SK-N-SH (cell line): ENCODE measurements at places on chromosomes 7 and 10.

- no peak for DNase-seq
Observed at GRCh38 chr7:139702811-139703486, 74.8 kb downstream of the HIPK2 start.

GRCh38 chr7:98156700-98157099 lies 50.0 kb downstream of the LMTK2 start:
- DNase-seq, result no peak

GRCh38 chr7:143361552-143362130 lies 872 bp downstream of the FAM131B start:
- DNase-seq, result no peak

DNA sequence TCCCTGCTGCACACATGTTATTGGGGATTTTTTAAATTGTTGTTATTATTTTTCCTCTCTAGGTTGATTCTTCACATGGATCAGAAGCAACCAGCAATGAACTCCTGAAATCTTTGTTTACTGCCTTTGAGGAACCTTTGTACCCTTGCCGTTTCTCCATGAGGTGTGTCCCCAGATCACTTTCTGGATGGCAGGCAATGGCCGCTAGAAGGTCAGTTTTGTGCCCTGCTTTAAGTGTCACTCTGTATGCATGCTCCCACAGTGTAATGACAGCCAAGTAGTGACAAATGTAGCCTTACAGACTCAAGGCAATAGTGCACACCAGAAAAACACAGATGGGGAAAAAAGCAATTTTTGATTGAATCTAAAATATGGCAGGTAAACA lies 47.7 kb upstream of the NRP1 start:
- DNase-seq, result no peak

DNA sequence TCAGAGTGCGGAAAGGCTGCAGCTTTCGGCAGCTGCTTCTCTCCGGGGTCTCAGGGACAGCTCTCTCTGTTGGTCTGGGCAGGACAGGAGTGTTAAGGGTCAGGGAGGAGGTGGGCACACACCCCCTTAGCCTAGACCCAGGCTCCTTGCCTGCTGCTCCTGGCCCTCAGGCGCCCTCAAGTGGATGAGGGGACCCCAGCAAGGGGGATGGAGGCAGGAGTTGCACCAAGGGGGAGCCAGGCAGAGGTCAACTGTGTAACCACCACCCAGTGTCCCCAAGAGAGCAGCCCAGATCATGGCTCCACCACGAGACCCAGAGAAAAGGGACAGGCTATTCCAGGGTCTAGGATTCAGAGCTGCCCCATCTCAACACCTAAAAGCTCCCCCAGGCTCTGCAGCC lies 26.9 kb downstream of the SPOCK2 start:
- peak; percentile 56 for DNase-seq

DNA sequence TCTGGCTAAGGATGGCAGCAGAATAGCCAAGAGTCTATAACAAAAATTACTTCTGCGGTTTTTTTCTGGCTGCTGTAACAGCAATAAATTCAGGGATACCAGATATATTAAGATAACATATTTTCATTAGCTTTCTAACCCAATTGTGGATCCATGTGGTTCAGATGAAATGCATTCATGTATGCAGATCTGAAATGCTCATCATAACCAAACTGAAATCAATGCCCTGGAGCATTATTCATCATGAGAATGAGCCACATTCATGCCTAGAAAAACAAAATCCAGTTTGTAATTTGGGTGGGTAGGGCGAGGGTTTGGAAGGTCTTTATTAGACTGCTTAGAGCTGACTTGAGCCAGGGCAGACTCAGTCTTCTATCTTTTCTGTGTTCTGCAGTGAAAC lies 69.8 kb upstream of the SEMA3A start:
- DNase-seq, result peak; percentile 46

- DNase-seq, result peak; percentile 86
Observed at GRCh38 chr10:120948889-120949608, 97.9 kb downstream of the WDR11 start.

DNA sequence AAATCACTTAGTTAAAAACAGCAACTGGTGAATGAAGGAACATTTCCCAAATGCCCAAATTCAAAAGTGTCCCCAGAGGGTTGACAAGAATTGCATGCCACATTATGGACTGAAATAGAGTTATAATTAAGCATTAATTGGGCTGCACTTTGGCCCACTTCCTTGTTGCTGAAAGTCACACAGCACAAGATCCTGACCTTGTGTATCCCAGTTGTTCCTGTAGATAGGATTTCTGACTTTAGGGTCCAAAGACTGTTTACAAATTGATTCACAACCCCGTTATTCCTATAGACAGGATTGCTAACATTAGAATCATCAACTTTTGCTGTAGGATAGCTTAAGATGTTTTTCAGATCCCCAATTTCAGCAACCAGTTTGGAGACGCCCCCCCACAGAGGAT lies 31.5 kb upstream of the NPFFR1 start:
- no peak for DNase-seq

GRCh38 chr7:77575187-77575586 lies 38.1 kb downstream of the PTPN12 start:
- DNase-seq, result no peak

GRCh38 chr10:122999347-122999746 lies 9.2 kb downstream of the IKZF5 start:
- DNase-seq, result no peak

GRCh38 chr7:101401390-101402080 lies 38.9 kb downstream of the COL26A1 start:
- DNase-seq, result no peak

DNA sequence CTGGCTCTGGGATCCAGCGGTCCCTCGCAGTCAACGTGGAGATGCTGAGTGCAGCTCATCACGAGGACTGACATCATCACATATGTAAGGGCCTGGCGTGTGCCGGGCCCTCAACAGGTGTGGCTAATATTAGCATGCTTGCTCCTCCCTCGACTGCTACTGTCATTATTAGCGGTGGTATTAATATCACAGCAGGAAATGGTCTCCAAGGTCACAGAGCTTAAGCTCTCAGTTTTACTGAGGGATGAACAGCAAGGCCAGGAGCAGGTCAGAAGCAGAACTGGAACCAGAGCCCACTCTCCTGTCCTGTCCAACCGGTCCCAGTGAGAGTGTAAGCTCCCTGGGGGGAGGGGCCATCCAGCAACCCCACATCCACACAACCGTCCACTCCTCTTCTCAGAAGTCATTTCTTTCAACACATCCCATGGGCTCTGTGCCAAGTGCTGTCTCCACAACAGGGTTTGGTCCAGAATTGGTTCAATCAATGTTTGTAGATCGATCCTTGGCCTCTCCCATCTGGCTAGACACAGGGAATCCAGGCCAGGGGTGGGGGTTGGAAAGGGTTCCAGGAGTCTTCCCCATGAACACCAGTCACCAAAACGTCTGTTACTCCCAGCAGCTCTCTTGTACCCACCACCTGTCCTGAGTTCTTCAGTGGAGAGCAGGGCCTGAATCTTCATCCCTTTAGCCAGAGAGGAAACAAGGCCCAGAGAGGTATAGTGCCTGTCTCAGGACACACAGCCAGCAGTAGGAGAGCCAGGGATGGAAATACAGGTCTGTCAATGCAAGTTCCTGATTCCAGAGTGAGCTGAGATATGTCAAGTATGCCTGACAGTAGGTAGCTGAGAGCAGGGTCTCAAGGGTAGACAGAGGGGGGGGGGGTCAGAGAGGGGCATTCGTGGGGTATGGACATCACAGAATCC lies 45.3 kb upstream of the ZMIZ1 start:
- no peak for DNase-seq

DNA sequence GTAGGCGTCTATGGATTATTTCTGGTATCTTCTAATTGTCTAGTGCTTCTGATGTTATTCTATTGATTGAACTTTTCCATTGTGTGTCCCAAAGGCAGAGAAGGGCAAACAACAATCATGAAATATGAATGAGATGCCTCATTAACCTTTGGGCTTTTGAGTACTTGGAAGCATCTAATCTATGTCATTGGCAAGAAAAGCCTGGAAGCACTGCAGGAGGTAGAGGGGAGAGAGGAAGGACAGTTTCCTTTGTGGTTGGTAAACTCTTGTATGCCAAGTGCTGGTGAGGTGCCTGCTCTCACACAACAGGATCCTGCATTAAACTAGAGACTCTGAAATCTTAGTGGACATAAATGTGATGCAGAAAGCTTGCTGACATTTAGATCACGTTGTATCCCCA lies 155.2 kb upstream of the TPK1 start:
- DNase-seq, result no peak

- no peak for DNase-seq
Observed at GRCh38 chr7:43014406-43014805, 82.2 kb downstream of the MRPL32 start.

GRCh38 chr7:117152213-117153007 lies 170.4 kb downstream of the WNT2 start:
- no peak for DNase-seq

GRCh38 chr7:103637726-103638125 lies 191.7 kb upstream of the SLC26A5 start:
- DNase-seq, result no peak

GRCh38 chr7:124575176-124575575 lies 190.4 kb downstream of the GPR37 start:
- DNase-seq, result no peak

GRCh38 chr7:105707967-105708762 lies 126.9 kb upstream of the EFCAB10 start:
- no peak for DNase-seq

- DNase-seq, result no peak
Observed at GRCh38 chr10:113027574-113028455, 77.8 kb downstream of the TCF7L2 start.

GRCh38 chr10:19906108-19906791 lies 90.0 kb downstream of the PLXDC2 start:
- DNase-seq, result no peak

GRCh38 chr10:69180525-69181204 lies 631 bp downstream of the SUPV3L1 start:
- DNase-seq, result no peak
